ENCODE measurements at places on chromosomes 5 and 9.

GRCh38 chr9:113901221-113901688, 25.1 kb downstream of the ZNF618 start:
- DNase-seq, result no peak

- no peak for DNase-seq
These were observed 211.9 kb downstream of the MAN2A1 start for GRCh38 chr5:109901628-109901981.

DNA sequence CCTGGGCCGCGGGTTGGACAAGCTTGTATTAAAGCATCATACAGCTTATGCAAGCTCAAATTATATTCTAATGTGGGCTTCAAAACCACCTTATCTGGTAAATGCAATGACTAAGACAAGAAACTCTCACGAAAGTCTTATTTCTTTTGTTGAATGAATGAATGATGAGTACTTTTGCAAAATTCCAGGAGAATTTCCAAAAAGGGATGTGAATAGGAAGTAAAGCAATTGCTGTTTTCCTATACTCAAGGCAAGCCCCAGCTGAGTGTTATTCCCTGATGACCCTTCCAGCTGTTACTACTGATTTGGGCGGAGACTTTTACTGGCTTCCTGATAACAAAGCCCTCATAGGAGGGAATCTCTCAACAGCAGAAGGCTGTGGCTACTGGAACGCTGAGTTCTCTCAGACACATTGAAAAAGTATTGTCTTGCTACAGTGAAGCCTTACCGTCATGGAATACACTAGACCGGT, 162.8 kb downstream of the SREK1 start:
- DNase-seq, result no peak

- DNase-seq, result peak; percentile 70
These were observed 1306.5 kb upstream of the CDH9 start for GRCh38 chr5:28344836-28345433.

- DNase-seq, result no peak
These were observed 41.1 kb downstream of the STC2 start for GRCh38 chr5:173287086-173287485.

Data from NCI-H345 (cell line).